ENCODE measurements at places on chromosomes 13 and 19. TPM values are rescaled to one million over a fixed set of nuclear protein-coding genes. Genes with fewer than 3 reads are reported as not detected.

CASP14 gene
- total RNA-seq: not detected

DNA sequence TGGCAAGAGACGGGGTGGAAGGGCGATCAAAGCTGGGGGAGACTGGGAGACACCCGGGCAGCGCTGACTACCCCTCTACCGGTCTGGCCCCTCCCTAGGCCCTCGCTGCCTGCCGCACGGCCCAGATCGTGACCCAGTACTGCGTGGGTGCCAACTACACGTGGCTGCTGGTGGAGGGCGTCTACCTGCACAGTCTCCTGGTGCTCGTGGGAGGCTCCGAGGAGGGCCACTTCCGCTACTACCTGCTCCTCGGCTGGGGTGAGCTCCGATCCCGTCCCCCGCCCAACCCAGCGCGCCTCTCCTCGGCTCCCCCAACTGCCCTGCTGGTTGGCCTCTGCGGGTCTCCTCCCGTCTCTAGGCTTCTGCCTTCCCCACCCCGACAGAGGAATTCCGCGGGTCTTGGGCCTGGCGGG lies 8.8 kb downstream of the GIPR start:
- H3K36me3 ChIP-seq: no peaks in the 10 kb centered on the region
- H3K4me1 ChIP-seq: no peaks in the 10 kb centered on the region
- no peak overlapping the region for H3K4me3 ChIP-seq

DNA sequence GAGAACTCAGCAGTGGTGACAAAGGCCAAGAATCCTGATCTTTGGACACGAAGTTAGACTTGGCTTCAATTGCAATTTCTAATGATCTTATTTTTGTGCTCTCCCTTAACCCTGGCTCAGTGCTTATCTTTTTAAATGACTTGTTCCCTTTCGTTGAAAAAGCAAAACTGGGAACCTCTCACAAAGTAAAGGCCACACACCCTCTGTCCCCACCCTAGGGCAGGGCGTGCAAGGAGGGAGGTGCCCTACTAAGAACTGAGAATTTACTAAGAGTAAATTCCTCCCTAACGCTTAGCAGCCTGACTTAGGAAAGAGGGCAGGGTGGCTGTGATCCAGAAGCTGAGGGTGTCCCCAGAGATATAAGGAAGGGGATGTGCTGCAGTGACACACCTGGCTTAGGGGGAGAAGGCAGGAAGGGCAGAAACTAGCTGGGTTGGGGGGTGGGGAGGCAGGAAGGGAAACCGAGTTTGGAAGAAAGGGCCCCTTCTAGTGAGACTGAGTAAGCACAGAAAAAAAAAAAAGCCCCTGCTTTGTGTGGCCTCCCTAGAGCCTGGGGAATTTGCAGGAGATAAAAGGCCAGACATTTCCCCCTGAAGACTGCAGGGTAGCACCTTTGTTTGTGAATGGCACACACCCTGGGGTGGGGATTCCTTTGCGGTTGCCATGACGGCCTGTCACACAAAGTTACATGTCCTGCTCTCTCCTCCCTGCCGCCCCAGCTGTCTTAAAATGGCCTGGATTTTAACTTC lies 435.1 kb downstream of the EFNB2 start:
- no peak overlapping the region for H3K4me3 ChIP-seq
- DNase-seq: no peak
- H3K27ac ChIP-seq: no peak overlapping the region
- H3K4me1 ChIP-seq: no peaks in the 10 kb centered on the region
- H3K27me3 ChIP-seq: no peaks in the 10 kb centered on the region

- DNase-seq: no peak
- no peaks in the 10 kb centered on the region for H3K36me3 ChIP-seq
- H3K27ac ChIP-seq: no peak overlapping the region
- H3K4me1 ChIP-seq: no peaks in the 10 kb centered on the region
- no peak overlapping the region for H3K4me3 ChIP-seq
These were observed 214.2 kb downstream of the FGF9 start for GRCh38 chr13:21884965-21885567.

GRCh38 chr13:78015782-78016181 lies 97.2 kb upstream of the EDNRB start:
- DNase-seq: no peak
- H3K27ac ChIP-seq: no peak overlapping the region

DNA sequence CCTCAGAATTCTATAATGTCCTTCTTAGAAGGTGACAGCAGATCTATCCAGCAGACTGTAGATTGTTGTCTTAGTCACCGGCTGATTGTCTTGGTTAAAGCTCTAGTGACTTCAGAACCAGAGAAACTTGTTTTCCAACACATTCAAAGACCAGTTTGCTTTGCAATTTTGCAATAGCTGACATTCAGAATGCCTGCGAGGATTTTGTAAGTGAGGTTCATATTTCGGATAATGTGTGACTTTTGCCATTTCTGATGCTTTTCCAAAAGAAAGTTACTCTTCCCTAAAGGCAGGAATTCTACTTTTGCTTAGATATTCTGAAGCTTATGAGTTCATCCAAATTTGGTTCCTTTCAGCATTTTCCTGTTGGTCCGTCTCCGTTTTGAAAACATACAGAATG lies 13.2 kb downstream of the SPINT2 start:
- peaks cover 21% of the 10 kb centered on the region for H3K4me1 ChIP-seq
- peak overlapping the region; percentile 74 for H3K27ac ChIP-seq
- no peaks in the 10 kb centered on the region for H3K36me3 ChIP-seq
- no peak overlapping the region for H3K4me3 ChIP-seq

GRCh38 chr19:9018163-9018875 lies 8.1 kb upstream of the MUC16 start:
- H3K4me3 ChIP-seq: no peak overlapping the region
- peak; percentile 55 for DNase-seq
- H3K27me3 ChIP-seq: no peaks in the 10 kb centered on the region
- H3K36me3 ChIP-seq: no peaks in the 10 kb centered on the region

GRCh38 chr19:17929056-17929455 lies 3.8 kb upstream of the CCDC124 start:
- no peaks in the 10 kb centered on the region for H3K36me3 ChIP-seq
- no peak overlapping the region for H3K27ac ChIP-seq

DNA sequence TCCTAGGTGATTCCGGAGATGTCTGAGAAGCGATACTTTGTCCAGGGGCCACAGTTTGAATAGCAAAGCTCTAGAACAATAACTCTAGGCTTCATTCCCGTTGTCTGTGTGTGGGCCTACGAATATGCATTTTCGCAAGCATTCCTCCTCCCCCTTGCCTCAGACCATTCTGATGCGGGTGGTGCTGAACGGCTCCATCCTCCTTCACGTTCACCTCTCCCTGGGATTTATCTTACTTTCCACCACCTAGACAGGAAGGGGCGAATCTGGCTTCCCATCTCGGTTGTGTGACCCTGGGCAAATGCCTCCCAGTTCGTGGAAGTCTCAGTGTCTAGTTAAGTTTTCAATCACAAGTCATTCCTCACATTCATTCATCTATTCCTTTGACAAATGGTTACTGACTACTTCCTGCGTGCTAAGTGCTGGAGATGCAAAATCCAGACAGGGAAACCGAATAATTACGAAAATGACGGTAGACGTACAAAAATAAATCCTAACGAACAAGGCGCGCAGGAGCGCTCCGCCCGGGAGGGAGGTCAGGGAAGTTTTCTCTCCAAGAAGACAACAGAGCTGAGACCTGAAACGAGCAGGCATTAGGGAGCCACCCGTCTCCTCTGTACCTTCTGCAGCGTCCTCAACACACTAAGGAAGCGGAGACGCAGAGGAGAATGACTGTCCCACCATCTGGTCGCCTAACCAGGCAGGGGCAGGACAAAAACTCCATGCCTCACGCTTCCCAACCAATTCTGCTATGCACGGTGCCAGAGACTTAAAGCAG lies 1.3 kb upstream of the CNOT3 start:
- peak overlapping the region; percentile 24 for H3K4me3 ChIP-seq
- no peaks in the 10 kb centered on the region for H3K27me3 ChIP-seq
- H3K27ac ChIP-seq: peak overlapping the region; percentile 41
- H3K4me1 ChIP-seq: peaks cover 18% of the 10 kb centered on the region
- no peaks in the 10 kb centered on the region for H3K36me3 ChIP-seq

GRCh38 chr13:51833980-51834379 lies 11.0 kb downstream of the TMEM272 start:
- no peak for DNase-seq
- H3K27me3 ChIP-seq: no peaks in the 10 kb centered on the region
- no peak overlapping the region for H3K4me3 ChIP-seq
- H3K27ac ChIP-seq: no peak overlapping the region
- H3K36me3 ChIP-seq: no peaks in the 10 kb centered on the region

DNA sequence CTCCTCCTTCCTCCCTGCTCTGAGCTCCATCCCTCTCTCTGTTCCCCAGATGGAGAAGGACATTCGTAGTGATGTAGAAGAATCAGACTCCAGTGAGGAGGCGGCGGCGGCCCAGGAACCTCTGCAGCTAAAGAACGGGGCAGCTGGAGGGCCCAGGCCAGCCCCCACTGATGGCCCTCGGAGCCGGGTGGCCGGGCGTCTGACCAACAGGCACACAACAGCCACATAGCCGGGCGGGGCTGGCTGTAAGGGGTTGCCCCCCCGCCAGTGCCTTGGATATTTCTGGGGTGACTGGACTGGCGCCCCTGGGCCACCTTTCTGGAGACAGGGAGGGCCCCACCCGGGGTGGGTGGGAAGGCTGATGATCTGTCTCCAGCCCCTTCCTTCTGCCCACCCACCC lies 46.3 kb downstream of the CD320 start:
- H3K4me3 ChIP-seq: no peak overlapping the region
- no peaks in the 10 kb centered on the region for H3K27me3 ChIP-seq
- DNase-seq: no peak

DNA sequence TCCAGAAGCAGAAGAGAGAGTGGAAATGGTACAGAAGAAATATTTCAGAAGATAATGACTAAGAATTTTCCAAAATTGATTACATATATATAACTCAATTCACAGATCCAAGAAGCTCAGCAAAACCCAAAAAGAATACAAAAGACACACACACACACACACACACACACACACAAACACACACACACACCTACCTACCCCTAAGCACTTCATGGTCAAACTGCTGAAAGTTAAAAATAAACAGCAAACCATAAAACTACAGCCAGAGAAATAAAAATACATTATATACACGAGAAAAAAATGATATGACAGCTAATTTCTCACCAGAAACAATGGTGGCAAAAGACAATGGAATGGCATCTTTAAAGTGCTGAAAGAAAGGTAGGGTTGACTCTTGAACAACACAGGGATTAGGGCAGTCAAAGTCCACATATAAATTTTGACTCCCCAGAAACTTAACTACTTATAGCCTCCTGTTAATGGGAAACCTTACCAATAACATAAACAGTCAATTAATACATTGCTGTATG lies 49.2 kb downstream of the DIAPH3 start:
- no peaks in the 10 kb centered on the region for H3K36me3 ChIP-seq
- no peak for DNase-seq
- H3K4me3 ChIP-seq: no peak overlapping the region
- H3K4me1 ChIP-seq: no peaks in the 10 kb centered on the region
- no peak overlapping the region for H3K27ac ChIP-seq
- no peaks in the 10 kb centered on the region for H3K27me3 ChIP-seq

DNA sequence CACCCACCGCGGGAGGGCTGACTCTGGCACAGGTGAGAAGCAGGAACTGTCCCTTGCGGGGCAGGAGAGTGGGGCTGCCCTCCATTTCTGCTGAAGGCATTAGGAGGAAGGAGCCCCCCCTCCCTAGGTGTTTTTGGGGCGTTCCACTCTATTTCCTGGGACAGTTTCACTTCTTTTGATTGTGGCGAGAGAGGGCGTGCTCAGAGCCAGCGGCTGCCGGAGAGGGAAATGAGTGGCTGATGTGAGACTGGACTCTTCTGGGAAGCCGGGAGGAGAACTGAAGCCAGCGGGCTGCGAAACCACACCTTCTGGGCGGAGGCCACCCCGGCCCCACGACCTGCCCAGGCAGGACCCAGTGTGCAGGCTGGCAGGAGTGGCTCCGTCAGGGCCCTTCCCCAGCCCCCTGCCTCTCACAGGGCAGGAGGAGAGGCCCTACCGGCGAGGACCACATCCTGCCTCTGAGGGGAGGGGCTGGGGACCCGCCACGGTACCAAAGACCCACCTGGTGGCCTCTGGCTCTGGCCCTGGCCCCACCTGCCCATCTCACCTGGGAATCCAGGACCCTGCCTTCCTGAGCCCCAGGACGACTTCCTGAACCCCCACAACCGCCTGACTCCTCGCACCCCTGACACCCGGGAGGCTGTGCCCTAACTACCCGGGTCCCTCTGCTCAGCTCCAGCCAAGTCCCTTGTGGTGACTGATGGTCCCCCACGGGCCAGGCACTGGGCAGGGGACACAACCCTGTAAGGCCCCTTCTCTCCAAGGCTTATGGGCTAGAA lies 25.9 kb downstream of the MPND start:
- H3K4me3 ChIP-seq: peak overlapping the region; percentile 1
- peak overlapping the region; percentile 63 for H3K27ac ChIP-seq
- peak; percentile 62 for DNase-seq
- H3K36me3 ChIP-seq: no peaks in the 10 kb centered on the region
- peaks cover 7% of the 10 kb centered on the region for H3K4me1 ChIP-seq

DNA sequence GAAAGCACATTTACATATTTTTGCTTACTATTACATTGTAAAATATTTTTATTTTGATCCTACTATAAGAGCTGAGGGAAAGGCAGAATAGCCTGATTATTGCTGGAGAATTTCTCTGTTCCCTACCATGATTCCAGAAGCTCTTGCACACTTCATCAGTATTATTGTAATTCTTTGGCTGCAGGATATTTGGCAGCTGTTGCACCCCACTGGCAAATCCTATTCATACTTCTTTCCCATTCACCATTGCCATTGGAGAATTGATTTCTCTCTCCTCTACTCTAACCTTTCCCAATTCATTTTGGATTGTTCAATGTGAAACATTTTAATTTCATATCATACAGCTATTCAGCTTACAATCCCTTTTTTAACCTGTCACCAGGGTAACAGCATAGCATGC lies 238.0 kb downstream of the GGACT start:
- H3K4me3 ChIP-seq: no peak overlapping the region
- no peaks in the 10 kb centered on the region for H3K36me3 ChIP-seq
- H3K27me3 ChIP-seq: no peaks in the 10 kb centered on the region
- no peak for DNase-seq
- no peak overlapping the region for H3K27ac ChIP-seq
- no peaks in the 10 kb centered on the region for H3K4me1 ChIP-seq

DNA sequence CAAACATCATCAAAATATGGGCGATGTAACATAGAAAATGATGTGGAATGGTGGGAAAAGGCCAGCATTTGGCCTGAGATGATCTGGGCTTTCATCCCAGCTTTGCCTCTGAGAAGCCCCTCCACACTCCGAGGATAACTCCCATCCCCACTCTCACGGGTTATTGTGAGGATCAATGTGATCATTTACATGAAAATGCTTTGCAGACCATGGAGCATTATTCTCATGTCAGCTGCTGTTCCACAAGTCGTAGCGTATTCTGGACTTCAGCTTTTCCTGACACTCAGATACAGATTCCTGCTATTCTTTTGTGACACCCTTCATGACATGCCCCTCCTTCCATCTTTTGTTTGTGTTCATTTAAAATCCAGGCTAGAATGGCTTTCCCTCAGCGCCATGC lies 86.5 kb downstream of the NUFIP1 start:
- no peak overlapping the region for H3K4me3 ChIP-seq
- H3K27ac ChIP-seq: peak overlapping the region; percentile 78
- peaks cover 12% of the 10 kb centered on the region for H3K4me1 ChIP-seq
